Endothelial cell of umbilical vein (primary cell): ENCODE measurements at places on chromosomes 5 and 9. TPM values are rescaled to one million over a fixed set of nuclear protein-coding genes. Genes with fewer than 3 reads are reported as not detected.

PTGS1 gene
- 14.6 and 45.2 TPM in 2 replicates for total RNA-seq

CDC25C gene
- 13.3 and 13.6 TPM in 2 replicates for total RNA-seq

PCDHA13 gene
- not detected in 2 replicates for total RNA-seq

DNA sequence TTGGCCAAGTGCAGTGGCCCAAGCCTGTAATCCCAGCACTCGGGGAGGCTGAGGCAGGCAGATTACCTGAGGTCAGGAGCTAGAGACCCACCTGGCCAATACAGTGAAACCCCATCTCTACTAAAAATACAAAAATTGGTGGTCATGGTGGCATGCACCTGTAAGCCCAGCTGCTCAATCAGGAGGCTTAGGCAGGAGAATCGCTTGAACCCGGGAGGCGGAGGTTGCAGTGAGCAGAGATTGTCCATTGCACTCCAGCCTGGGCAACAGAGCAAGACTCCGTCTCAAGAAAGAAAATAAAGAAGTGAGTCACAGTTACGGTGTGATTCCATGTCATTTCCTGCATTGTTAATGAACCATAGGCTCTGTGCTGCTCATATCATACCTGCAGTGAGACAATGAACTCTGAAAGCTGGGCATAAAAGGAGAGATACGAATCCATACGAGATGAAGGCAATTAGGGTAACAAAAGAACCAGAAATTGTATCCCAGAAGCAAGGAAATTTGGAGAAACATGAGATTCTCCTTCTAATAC lies 44.6 kb downstream of the TIMD4 start:
- no peaks in the 10 kb centered on the region for H3K27me3 ChIP-seq
- H3K36me3 ChIP-seq, result no peaks in the 10 kb centered on the region

DNA sequence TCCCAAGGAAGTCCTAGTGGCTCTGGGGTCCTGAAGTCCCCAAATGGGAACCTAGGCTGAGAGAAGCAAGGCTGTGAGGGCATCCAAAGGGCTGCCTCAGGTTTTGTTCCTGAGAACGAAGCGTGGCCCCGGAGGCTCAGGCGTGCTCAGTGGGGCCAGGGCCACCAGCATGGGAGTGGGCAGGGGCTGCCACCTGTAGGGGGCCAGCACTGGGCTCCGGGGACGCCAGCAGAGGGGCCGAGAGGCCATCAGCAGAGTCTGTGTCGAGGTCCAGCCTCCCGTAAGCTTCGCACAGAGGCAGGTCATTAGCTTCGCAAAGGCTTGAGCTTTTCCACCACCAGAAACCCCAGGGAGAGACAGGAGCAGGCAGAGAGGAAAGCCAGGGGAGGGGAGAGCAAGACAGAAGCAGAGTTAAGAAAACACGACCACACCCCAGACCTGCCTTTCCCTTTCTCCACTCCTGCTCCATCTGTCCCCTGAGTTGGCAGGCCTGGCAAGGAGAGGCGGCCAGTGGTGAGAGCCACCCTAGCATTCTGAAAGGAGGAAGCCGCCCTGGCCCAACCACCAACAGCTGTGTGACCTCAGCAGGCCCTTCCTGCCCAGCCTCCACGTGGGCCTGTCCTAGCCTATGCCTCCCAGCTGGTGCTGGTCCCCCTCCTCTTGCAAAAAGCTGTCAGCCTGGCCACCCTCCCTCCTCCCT lies 5.5 kb upstream of the SURF6 start:
- no peaks in the 10 kb centered on the region for H3K27me3 ChIP-seq
- peaks cover 5% of the 10 kb centered on the region for H3K36me3 ChIP-seq
- H3K27ac ChIP-seq, result no peak overlapping the region
- DNase-seq, result no peak
- H3K4me3 ChIP-seq, result no peak overlapping the region
